ENCODE measurements at places on chromosomes 2 and 18.

DNA sequence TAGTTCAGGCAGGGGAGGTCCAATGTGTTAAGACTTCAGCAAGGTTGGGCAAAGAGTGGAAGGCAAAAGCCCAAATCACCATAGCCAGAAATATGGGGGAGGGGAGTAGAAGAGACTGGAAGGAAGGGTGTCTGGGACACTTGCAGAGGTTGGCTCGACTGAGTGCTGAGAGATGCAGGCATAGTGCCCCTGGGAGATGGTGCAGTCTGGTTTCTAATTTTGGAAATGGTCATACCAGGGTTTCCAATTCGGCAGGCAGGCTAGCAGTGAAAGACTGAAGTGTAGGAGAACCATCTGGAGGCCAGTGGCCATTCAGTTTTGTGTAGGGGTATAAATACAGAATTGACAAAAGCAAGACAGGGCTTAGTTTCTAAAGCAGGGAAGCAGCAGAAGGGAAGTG lies 6.2 kb upstream of the SPOPL start:
- DNase-seq, result no peak

GRCh38 chr18:43855376-43855775 lies 578.1 kb upstream of the SYT4 start:
- no peak for DNase-seq

DNA sequence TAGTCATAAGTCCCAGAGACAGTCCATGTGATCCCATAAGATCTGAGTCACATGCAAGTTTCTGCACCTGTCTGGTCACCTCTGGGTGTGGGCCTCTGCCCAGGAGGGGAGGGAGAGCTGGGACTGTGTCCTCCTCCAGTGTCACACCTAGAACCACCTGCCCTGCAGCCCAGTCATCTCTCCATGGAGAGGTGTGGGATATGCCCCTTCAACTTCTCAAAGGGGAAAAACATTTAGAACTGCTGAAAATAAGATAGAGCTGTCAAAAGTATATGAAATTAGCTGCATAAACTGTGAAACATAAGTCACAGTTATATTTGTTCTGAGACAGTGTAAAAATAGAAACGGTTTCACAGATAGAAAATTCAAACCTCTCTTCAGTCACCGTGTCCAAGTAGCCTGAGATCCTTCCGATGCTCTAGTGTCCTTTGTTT lies 55.4 kb downstream of the NGEF start:
- DNase-seq, result no peak

GRCh38 chr18:9802175-9803062 lies 83.4 kb upstream of the TXNDC2 start:
- no peak for DNase-seq

All from stimulated activated CD4-positive, alpha-beta T cell treated with anti-CD3 and anti-CD28 coated beads, TNF-alpha, amount 100 ng/mL, for 48 hours (primary cell).